ENCODE measurements at places on chromosomes 2 and 18.

- DNase-seq = no peak
These were observed 29.7 kb upstream of the PIEZO2 start for GRCh38 chr18:11178951-11179549.

- DNase-seq = no peak
These were observed 141.7 kb downstream of the PDE11A start for GRCh38 chr2:177930916-177931315.

GRCh38 chr18:52815651-52816050, 475.7 kb downstream of the DCC start:
- DNase-seq = no peak

- no peak for DNase-seq
These were observed 26.8 kb downstream of the MBOAT2 start for GRCh38 chr2:8976442-8977259.

DNA sequence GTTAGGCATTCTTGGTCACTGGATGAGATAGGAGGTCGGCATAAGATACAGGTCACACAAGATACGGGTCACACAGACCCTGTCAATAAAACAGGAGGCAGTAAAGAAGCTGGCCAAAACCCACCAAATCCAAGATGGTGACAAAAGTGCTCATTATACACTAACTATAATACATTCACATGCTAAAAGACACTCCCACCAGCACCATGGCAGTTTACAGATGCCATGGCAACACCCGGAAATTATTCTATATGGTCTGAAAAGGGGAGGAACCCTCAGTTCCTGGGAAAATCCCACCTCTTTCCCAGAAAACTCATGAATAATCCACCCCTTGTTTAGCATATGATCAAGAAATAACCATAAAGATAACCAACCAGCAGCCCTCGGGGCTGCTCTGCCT, 56.0 kb upstream of the PTPRM start:
- DNase-seq = no peak

GRCh38 chr2:22991844-22992243, 393.1 kb upstream of the KLHL29 start:
- no peak for DNase-seq

DNA sequence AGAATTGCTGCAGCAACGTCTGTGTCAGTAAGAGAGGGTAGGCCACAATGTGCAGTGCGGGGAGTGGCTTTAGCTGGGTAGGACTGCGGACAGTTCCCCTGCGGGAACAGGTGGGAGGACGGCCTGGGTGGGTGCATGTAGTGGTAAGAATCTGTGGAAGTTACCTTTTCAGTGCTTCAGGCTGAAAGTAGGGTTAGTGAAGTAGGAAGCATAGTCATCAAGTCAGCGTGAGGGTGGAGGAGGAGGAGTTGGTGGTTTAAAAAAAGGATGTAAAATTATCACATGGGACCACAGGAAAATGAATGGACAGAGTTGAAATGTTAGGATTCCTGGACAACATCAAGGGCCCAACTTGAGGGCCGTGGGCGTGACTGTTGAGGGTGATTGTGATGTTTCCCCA, 13.2 kb downstream of the CEP192 start:
- no peak for DNase-seq

DNA sequence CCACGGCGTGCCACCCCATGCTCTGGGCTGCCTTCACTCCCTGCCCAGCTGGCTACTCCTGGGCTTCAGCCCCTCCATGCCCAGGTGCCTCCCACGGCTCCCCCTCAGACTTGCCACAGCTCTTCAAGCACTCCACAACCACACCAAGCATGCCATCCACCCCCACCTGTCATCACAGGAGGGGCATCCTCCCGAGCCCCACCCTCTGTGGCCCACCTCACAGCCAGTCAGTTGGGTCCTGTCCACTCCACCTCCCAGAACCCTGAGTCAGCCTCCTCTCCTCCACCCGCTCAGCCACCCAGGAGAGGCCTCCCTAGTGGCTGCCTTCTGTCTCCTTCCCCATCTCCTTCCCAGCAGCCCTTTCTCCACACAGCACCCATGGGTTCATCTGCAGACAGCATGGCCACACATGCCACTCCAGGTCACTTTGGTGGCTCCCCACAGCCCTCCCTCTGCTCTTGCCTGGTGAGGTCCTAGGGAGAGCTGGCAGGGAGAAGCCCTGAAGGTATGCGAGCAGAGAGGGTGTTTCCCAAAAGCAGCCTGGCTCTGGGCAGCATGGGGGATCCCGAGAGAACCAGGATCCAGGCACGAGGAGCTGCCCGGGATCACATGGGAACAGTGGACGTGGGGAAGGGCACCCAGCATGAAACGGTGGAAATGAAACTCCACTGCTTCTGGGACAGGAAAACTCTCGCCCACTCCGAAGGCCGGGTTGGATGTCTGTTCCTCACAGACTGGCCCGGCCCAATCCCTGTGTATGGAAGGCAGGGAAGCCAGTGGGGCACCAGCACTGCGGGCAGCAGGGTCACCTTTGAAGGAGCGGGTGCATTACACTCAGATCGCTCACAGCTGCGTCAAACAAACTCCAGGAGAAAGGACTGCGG, 2.7 kb downstream of the LIMS2 start:
- DNase-seq = no peak

GRCh38 chr2:216081012-216081411, 597 bp downstream of the PECR start:
- no peak for DNase-seq

DNA sequence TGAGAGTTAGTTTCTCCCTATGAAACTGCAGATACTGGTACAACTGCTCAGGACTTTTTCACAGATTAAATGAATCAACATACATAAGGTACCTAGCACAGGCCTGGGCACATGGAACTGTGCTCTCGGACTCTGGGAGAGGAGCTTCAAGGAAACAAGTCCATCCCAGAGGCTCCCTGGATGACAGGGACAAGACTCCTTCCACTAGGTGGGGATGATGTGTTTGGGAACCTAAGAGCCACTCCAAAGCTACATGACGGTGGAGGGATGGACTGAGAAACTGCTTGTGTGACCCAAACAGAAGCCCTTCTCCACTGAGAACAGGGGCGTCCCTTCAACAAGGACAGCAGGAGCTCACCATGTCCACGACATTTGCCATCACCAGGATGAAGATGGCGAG, 37.1 kb downstream of the CENPO start:
- no peak for DNase-seq

DNA sequence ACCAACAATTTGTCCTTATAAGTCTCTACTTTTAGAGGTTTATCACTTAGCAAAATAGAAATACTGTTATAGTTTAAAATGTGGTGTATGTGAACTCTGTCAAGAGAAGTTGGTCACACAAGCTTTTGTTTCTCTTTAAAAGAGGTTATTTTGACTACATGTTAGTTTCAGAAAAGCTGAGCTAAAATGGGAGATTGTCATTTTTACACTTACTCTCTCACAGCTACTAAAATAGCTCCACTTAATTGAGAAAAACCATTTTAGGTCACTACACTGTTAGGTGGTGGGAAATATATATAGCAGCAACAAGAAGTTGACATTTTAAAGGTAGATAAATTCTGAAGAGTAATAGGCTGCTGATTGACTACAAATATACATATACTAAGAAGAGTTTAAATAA, 161.5 kb upstream of the KCNJ3 start:
- no peak for DNase-seq

GRCh38 chr18:46002934-46003333, 35.8 kb upstream of the EPG5 start:
- no peak for DNase-seq

GRCh38 chr2:205500065-205500464, 182.2 kb upstream of the NRP2 start:
- no peak for DNase-seq

- no peak for DNase-seq
These were observed 105.6 kb upstream of the SALL3 start for GRCh38 chr18:78873926-78874500.

DNA sequence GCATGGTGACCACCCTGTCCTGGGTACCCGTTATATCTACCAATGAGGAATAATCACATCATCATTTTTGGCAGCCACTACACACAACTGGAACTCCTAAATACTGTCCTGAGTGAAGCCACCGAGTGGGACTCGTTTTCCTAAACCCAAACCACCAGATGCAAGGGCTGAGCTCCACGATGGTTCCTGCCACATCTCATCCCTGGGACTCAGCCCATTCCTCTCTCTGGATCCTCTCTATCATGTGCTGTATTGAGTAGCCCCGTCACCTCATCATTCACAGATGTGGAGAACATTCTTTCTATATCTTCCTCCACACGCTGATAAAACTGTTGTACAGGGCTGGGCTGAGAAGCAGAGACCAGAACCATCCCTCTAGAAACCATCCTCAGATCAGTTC, 79.4 kb upstream of the SMAD7 start:
- DNase-seq = no peak

GRCh38 chr2:233476063-233476410, 90.5 kb downstream of the USP40 start:
- DNase-seq = no peak

- DNase-seq = no peak
These were observed 41.4 kb upstream of the MAPRE2 start for GRCh38 chr18:34999756-35000289.

DNA sequence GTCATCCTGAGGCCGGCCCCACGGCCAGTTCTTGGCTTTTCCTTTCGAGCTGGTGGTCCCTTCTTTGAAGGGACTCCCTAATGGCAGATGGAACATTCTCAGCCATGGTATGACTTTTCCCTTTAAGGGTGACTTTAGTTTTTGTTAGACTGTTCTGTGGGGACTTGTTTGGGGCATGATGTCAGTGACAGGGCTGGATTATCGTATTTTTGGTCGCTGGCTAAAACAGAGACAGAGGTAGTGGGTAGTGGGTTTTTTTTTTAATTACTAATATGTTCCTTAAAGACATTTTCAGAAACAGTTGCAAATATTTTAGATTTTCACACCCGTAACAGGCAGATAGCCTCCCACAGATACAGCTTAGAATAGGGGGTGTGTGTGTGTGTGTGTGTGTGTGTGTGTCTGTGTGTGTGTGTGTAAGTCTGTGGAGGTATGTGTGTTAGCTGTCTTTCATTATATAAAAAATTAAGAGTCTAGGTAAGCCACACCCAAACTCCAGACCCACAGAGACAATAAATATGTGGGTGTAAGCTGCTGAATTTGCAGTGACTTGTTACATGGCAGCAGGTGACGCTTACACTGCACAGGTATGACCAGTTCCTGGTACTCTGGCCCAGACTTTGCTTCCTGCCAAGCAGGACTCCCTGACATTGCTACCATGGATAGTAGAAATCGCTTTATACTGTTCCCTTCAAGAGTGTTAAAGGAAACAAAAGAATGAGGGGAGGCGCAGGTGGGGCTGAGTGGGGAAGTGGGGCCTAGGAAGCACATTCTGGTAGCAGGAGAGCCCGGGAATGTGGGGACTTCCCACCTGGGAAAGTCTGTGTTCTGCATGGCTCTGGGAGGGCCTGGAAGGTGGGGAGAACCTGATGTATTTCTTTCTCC, 20.9 kb downstream of the NCK2 start:
- no peak for DNase-seq

DNA sequence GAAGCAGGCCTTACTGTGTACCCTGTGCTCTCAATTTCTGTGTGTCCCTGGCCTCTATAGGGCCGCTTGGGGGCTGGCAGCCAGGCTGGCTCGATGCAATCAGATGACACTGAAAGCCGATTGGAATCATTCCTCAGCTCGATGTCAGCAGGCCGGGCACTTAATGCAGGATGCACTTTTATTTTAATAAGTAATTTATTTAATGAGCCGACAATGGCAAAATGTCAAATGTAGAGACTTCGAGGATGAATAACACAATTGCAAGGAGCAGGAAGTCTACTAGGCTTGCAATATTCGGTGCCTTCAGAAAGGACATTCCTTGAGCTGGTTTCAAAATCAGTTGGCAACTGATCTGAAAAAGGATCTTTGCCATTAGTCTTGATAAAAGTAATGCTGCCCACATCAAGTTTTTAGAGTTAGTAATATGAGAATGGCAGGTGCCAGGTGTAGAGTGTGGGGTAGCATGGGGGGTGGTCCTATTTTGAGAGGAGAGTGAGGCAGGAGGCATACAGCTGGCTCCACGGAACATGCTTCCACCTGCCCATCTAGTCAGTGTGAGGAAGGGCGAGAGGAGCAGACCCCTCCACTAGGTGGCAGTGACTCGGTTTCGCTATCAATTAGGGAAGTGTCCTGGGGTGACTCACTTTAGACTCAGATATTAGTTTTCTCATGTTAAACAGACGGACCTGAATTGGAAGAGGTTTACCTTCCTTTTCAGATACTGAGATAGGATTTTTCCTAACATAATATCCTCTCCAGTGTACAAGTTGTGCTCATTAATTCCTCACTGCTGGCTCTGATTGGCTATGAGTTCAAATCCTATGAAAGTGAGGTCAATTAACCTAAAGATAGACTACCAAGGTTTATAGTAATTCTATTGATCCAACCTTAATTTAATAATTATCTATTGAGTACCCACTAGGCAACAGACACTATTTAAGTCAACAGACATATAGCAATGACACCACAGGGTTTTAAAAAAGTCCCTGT, 80.9 kb downstream of the NABP1 start:
- peak; percentile 25 for DNase-seq

GRCh38 chr2:45812011-45812500, 160.6 kb downstream of the PRKCE start:
- DNase-seq = no peak

DNA sequence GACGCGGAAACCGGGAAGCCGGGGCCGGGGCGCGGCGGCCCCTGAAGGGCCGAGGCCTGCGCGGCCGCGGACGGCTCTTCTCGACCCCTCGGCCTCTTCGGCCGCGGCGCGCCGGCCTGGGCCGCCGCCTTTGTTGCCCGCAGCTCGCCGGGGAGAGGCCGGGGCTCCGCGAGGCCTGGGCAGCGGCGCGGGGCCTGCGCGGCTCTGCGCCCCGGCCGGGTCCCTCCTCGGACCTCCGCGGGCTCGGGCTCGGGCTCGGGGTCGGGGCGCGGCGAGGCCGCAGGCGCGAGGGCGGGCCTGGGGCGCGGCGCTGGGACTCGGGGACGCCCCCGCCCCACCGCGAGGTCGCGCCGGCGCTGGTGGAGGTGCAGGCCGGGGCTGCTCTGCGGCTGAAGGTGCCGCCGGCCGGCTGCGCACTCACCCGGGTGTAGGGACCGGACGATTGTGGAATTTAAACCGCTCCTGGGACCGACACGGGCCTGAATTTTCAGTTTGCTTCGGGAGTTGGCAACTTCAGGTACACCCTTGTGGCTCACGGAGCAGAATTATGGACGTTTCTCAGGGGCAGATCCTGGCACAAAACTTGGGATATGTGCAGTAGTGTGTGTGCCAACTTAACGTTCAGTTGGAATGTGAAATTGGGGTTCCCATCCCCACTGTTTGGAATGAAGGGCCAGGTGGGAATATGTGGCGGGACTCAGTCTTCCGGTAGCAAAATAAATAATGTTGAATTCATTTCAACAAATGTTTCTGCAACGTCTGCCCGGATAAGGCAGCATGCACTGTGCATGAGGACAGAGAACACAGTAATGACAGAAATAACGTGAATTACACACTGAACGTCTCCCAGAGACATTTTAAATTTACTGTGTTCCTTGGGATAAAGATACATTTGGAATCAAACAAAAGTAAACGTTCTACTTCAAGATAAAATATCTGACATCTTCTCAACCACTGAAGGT, 787 bp downstream of the SOCS6 start:
- no peak for DNase-seq

- no peak for DNase-seq
These were observed 15.3 kb downstream of the FBLN7 start for GRCh38 chr2:112153501-112153900.
